ENCODE measurements at places on chromosomes 5 and 9.

DNA sequence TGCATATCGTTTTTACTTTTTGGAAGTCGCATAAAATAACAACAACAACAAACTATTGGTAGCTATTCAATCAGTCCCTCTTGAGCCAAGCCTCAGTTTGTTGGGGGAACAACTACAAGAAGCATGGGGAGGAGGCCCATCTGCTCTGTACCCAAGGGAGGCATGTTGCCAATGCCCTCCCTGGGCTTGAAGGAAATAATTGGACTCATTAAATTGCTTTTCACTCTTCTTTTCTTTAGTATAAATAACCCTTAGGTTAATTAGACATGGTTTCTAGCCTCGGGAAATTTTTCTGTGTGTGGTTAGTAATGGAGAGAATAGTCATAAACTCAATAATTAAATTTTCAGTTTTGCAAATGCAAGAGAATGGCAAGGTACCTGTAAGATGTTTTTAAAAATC, 500.7 kb downstream of the TLE4 start:
- no peak for DNase-seq

DNA sequence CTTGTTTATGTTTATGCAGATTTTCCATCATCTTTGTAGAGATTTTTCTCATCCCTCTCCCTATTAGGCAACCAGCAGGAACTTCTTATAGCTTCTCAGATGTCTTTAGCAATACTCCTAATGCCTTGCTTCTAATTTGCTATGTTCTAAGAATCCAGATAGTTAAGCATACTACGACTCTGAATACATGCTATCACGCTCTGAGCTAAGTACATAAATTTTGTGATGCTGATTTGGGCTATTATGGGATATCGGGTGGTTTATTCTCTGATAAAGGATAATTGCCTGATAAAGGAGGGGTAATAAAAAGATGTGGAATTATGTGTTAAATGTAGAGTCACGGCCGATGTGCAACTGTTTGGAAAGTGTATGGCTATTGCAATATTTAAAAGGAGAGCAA, 6.5 kb upstream of the FBXL7 start:
- DNase-seq = no peak

DNA sequence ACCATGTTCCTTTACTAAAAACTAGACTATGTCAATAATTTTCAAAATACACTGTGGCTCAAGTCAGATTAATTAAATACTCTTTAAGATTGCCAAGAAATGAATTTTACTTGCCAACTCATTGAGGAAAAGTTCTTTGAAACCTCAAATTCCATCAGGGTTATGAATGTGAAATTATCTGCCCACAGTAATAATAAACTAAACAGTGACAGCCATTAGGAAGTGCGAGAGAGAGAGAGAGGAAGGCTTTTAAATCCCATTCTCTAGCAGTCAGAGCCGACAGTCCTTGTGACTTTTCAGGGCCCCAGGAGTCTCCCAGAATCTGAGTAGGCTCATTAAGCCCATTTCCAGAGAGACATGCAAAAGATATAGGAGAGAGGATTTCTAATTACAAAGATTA, 236.1 kb downstream of the MARCHF11 start:
- no peak for DNase-seq

GRCh38 chr5:50923768-50924494, 257.5 kb downstream of the PARP8 start:
- no peak for DNase-seq

DNA sequence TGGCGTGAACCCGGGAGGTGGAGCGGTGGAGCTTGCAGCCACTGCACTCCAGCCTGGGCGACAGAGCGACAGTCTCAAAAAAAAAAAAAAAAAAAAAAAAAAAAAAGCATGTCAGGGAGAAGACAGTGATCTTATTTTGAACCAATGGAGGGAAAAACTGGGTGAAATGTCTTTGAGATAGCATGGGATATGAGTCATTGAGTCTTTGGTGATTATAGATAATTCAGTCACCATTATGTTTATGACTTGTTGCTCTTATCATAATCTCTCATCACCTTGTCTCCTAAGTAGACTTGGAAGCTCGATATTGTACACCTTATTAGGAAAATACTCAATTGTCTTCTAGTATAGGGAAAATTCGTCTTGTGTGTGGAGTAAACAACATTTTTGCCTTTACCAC, 55.1 kb upstream of the KDM4C start:
- no peak for DNase-seq

- DNase-seq = no peak
Measured at GRCh38 chr9:75990576-75991304, 100.3 kb downstream of the PCSK5 start.

GRCh38 chr5:171595801-171596231, 176.4 kb downstream of the FGF18 start:
- no peak for DNase-seq

DNA sequence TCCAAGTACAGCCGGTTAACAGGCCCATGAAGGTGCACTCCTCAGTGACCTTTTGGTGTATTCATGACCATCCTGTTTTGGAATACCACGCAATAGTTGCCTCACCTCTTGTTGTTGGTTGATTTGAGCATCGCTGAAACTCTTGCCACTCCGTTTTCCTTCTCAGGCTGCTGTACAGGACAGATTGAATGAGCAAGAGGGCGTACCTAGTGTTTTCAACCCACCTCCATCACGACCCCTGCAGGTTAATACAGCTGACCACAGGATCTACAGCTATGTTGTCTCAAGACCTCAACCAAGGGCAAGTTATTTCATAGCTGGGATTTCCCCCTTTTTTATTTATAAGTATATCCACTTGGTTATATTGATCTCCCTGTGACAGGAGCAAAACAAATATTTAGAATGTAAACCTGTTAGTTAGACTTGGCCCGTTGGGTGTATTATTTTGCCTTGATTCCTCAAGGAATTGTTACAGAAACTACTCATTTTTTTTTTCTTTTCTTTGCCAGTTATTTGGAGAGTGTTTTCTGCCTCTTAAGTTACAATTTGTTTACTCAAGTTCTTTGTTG, 38.1 kb downstream of the FAF2 start:
- DNase-seq = no peak

DNA sequence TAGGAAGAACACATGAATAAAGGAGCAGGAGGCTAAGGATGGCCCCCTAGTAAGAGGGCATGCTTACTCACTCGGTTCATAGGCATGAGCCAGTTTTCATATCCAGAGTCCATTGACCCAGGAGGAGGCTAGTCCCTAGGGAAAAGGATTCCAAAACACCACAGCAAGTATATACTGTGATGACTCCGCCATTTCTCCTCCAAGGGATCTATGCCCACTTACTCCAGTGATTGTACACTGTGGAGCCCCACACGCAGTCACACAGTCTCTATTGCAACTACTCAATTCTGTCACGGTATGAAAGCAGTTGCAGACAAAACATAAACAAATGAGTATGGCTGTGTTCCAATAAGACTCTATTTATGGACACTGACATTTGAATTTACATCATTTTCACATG, 117.7 kb upstream of the ALDH1B1 start:
- DNase-seq = no peak

GRCh38 chr9:7094052-7094451, 336.3 kb downstream of the KDM4C start:
- DNase-seq = no peak

GRCh38 chr9:33041432-33042188, 16.5 kb downstream of the DNAJA1 start:
- DNase-seq = no peak

- no peak for DNase-seq
Measured at GRCh38 chr9:106583751-106584150, 279.2 kb upstream of the ZNF462 start.

GRCh38 chr5:37889612-37890317, 49.9 kb upstream of the GDNF start:
- DNase-seq = no peak

GRCh38 chr5:76620166-76620565, 3.0 kb downstream of the F2RL2 start:
- DNase-seq = no peak

DNA sequence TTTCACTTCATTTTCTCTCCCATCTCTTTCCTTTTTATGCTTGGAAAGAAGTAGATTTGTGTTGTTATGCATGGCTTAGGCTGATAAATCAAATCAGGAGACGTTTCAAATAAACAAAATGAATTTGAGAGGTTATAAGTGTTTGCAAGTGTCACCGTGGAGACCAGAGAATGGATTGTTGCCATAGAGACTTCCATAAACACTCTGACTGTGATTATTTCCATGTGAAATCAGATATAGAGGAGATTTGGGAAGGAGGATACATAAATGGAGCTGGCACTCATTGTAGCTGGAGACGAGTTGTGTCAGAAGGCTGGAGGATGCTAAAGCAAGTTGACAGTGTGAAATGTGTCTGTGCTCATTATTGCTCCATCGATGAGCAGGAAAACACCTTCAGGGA, 84.2 kb upstream of the PCSK1 start:
- DNase-seq = no peak

DNA sequence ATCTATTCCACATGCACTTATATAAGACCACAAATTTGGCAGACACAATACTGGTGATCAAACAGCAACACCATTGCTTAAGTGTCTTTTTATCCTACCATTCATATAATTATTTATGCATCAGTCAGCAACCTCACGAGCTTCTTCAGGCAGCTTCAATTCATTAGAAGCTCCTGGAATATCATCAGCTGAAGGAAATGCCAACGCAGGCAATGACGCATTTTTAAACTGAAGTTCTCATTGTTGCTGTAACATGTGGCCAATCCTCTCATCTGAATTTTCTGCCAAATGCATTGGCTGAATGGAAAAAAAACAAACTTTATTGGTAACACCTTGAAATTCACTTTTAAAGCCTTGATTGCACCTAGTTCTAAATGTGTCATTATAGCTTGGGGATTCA, 376.4 kb upstream of the RGMB start:
- DNase-seq = no peak

DNA sequence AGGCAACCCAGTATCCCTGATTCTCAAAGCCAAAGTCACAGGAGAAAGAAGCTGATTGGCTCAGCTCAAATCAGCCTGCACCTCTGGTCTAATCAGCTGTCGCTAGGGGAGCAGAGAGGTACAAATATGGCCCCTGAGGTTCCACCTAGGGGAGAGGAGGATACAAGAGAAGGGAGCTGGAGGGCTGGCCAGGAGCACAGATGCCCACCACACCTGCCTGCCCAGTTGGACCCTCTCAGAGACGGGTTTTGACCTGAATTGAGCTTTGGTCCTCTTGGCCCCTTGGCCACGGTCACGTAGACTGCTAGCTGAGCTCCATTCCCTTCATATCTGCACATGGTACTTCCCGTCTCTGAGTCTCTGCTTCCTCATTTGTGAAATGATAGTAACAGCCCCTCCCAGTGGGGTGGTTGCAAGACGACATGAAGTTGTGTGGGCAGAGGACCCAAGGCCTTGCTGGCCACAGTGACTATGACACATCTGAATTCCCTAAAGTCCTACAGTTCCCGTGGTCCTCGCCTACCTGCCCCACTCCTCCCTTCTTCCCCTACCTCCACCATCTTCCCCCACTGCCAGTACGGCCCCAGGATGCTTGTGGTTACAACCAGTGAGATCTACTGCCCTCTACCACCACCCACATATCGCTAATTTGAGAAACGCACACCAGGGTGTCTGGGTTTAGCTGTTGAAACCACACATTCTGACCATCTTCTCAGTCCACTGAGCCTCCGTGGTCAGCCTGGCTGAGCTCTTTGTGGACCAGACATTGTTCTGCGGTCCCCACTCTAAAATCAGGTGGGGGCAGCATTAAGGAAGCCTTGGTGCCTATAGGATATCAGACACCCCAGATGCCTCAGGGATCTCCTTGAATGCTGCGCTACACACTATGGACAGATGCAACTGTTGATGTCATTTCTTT, 60.3 kb upstream of the NEK6 start:
- no peak for DNase-seq

DNA sequence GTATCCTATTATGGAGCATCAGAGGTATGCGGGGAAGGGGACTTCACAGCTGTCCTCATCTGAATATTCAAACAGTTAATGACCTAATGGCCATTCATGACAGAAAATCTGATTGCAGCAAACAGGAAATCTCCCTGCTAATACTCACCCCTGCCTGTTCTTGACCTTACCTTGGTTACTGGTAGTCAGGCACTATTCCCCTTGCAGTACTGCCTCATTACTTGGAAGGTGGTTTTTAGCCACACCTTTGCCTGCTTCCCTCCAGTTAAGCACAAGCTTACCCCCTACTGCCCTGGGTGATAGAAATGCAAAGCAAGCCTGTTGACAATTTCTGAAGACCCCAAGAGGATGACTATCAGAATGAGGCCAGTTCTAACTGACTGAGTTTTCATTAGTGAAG, 332.4 kb downstream of the NTRK2 start:
- no peak for DNase-seq

DNA sequence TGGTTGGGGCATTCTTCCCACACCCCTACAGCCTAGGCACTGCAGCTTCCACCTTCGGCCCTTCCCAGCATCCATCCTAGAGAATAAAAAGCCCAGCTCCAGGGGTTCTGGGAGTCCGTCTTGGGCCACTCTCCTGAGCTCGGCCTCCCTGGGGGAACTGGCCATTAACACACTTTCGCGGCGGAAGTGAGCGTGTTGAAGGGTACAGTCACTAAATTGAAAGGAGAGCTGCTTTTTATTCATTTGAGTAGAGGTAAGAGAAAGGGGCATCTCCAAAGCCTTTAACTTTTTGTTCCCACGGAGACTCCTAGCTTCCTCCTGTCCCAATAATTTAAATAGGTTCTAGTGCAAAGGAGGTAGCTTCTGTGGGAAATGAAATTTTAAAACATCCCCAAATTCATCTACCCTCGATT, 31.0 kb upstream of the NFIB start:
- DNase-seq = no peak

- DNase-seq = no peak
Measured at GRCh38 chr5:54388409-54388808, 67.1 kb upstream of the HSPB3 start.

GRCh38 chr5:1913578-1913977, 30.9 kb upstream of the IRX4 start:
- DNase-seq = no peak

DNA sequence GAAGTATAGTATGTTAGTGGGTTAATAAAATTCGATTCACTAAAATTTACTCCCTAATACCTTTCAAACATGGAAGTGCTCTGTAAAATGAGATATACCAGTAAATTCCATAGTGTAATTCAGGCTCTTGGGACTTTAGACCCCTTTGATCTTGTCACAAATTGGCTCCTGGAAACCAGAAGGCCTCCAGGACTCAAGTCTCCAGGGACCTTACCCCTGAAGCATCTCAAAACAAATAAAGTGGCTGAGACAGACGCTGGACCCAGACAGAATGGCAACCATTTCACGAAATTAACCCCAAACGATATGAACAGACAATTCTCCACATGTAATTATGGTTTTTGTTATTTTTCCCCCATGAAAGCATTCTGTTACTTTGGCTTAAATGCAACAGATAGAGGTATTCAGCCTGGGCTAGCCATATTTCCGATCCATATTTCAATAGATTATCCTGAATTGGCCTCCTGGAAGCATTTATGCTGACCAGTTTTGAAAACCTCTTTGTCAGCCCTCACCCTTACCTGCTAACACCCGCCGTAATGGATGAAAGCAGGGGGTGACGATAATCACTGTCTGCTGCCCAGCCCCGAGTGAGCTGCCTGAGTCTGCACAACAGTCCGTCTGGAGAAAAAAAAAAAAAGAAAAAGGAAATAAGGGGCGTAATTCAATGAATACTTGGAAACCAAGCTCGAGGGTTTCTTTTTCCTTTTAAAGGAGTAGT, 34.1 kb upstream of the EFNA5 start:
- DNase-seq = no peak

Measured in stimulated activated naive CD4-positive, alpha-beta T cell treated with Interleukin-2 at 50 U/mL for 16 hours (primary cell).